ENCODE measurements at places on chromosomes 16 and 17. TPM values are rescaled to one million over a fixed set of nuclear protein-coding genes. Genes with fewer than 3 reads are reported as not detected.

DNA sequence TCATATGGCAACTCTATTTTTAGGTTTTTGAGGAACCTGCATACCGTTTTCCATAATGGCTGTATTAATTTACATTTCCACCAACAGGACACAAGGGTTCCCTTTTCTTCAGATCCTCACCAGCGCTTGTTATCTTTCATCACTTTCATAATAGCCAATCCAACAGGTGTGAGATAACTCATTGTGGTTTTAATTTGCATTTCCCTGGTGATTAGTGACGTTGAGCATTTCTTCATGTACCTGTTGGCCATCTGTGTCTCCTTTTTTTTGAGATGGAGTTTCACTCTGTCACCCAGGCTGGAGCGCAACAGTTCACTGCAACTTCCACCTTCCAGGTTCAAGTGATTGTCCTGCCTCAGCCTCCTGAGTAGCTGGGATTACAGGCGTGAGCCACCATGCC lies 36.2 kb upstream of the ABCC3 start:
- DNase-seq, result no peak

GRCh38 chr17:50611634-50612033 lies 23.0 kb upstream of the ABCC3 start:
- no peak for DNase-seq

GRCh38 chr16:2212362-2213324 lies 2.0 kb upstream of the BRICD5 start:
- DNase-seq, result no peak

GRCh38 chr17:16215002-16215272 lies 397 bp downstream of the NCOR1 start:
- DNase-seq, result peak; percentile 82

DNA sequence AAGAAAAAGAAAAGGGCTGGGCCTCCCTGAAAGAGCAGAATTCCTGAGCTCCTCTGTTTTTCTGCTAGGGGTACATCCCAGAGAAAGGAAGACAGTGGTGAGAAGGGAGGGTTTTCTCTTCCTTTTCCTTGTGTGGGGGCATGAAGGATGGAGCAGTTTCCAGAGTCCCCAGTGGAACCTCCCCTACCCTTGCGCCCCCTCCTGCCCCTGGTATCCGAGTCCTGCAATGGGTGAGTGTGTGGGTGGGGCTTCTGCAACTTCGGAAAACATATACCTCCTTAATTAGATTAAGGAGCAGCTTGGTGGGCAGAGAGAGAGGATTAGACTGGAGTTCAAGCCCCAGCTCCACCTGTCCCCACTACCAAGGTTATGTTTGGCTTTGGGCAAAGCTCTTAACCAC lies 5.4 kb upstream of the GIP start:
- no peak for DNase-seq

DNA sequence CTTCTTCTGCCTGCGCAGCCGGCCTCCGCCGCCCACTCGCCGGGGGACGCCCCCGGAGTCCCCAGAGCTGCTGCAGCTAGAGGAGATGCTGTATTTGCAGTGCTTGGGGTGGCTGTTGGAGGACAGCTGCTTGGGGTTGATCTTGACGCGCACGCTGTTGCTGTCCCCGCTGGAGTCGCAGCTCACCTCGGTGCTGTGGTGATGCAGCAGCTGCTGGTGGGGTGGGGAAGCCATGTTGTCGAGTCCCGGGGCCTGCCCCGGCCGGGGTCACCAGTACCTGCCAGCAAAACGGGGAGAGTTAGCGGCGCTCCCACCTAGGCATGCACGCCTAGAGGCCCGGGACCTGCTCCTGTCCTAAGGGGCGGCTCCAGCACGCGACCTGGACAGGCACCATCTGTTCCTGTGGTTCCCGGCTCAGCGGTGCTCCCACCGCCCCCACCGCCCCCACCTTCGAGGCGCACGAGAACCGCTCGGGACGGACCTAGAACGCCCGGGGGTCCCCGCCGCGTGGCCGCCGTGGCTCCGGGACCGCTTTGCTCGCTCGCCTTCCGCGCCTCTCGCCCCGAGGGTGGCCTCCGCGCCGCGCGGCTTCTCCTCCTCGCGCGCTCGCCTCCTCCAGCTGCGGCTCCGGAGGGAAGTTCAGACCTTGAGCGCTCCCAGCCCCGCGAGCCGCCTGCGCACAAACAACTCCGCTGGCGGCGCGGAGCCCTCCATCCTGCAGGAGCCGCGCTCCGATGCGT lies 863 bp downstream of the ADCY9 start:
- DNase-seq, result peak; percentile 82

GRCh38 chr16:78240459-78241222 lies 141.2 kb downstream of the WWOX start:
- DNase-seq, result no peak

GRCh38 chr17:30950189-30950588 lies 20.6 kb upstream of the RNF135 start:
- no peak for DNase-seq

DNA sequence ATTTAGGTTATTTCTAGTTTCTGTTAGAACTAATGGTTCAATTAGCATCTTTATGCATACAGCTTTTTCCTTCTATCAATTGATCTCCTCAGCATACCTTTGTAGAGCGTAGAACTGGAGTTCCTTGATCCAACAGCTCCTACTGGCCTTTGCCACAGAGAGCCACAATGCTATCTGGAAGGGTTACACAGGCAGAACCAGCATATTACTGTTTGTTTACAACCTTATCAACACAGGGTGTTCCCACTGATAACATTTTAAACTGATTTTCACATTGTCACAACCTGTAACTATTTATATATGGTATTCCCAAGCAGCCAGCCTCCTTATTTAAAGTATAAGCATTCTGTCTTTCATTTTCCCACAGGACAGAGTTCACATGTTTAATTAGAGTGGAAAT lies 382.2 kb downstream of the MAF start:
- no peak for DNase-seq

GRCh38 chr17:74332017-74332650 lies 6.1 kb downstream of the KIF19 start:
- DNase-seq, result no peak

GRCh38 chr17:1783271-1783670 lies 21.4 kb downstream of the SERPINF1 start:
- no peak for DNase-seq

GRCh38 chr16:28193530-28194423 lies 18.0 kb downstream of the XPO6 start:
- DNase-seq, result peak; percentile 51

Gene SLC5A11
- 0.25 TPM for total RNA-seq

Gene G6PC1
- total RNA-seq, result not detected

Gene TMC5
- not detected for total RNA-seq

Gene MEIOB
- not detected for total RNA-seq

Gene TBC1D3I
- not detected for total RNA-seq

Measured in SJCRH30 (cell line).